ENCODE measurements at places on chromosomes 3 and 15.

DNA sequence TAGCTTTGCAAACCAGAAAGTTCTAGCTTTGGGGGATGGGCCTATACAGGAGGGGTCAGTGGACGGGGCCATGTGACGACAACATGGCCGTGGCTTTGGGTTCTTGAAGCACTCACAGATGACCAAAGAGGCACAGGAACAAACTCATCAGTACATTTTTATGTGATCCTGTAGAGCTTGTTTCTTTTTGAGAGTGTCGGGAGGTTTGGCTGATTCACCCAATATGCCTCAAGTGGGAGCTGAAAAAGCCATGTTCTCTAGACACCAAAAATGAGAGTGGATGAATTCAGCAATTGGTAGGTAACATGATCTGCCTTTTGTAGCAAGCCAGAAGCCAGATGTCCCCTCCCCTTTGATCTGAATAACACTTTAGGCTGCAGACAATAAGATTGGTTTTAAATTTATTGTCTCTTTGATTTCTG lies 30.1 kb downstream of the GREM1 start:
- no peak for DNase-seq

GRCh38 chr15:82549199-82549665 lies 9.0 kb upstream of the RPS17 start:
- no peak for DNase-seq

- DNase-seq, result no peak
Measured at GRCh38 chr15:72911626-72912025, 128.1 kb upstream of the ADPGK start.

GRCh38 chr15:97014001-97014400 lies 683.5 kb downstream of the NR2F2 start:
- no peak for DNase-seq

GRCh38 chr3:178546079-178546478 lies 9.8 kb downstream of the KCNMB2 start:
- no peak for DNase-seq

DNA sequence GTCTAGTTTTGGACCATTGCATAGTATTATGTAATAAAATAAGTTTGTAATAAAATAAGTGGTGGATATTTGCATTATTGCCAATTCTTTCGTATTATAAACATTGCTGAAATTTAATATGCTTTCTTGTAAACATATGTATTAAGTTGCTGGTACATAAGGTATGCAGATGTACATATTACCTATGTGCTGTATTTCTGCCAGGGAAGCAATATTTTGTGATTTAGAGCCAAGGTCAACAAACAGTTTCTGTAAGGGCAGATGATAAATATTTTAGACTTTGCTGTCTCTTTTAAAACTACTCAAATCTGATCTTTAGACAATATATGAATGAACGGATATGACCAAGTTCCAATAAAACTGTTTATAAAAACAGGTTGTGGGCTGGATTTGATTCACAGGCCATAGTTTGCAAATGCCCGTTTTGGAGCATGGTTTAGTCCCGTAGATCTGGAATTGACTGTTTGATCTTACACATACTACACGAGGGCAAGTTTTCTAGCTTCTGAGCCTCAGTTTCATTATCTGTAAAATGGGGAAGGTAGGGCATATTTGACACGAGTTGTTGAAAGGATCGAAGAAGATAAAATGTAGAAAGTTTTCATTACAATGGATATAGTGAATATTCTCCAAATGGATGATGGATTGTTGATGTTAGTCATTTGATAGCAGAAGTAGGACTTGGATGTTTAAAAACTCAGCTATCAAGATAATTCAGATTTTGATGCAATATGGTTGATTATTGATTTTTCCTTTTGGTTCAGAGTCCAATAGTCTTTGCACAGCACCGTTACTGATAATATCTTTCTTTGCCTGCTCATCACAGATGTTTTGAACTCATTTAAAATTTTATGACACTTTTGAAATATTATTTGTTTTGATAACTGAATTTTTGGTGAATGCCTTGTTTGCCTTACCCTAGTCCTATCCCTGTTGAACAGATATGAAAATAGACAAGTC lies 394.6 kb downstream of the FEZF2 start:
- DNase-seq, result no peak

- DNase-seq, result no peak
Measured at GRCh38 chr15:87761736-87762509, 494.6 kb downstream of the NTRK3 start.

DNA sequence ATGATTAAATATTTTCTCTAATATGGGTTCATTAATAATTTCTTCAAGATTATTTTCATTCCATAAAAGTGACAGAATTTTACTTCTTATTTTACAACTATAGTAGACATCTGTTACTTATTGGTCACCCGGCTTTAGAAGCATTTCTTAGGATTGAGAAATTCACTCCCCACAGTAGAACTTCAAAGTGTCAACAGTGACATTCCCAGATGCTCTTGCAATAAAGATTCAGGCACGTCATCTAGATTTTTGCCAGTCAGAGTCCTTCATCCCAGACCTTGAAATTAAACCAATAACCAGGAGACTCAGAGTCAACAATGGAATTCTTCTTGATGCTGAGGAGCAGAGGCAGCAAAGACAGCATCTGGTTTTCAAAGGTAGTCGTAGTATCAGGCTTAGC lies 190.8 kb downstream of the VGLL3 start:
- no peak for DNase-seq

DNA sequence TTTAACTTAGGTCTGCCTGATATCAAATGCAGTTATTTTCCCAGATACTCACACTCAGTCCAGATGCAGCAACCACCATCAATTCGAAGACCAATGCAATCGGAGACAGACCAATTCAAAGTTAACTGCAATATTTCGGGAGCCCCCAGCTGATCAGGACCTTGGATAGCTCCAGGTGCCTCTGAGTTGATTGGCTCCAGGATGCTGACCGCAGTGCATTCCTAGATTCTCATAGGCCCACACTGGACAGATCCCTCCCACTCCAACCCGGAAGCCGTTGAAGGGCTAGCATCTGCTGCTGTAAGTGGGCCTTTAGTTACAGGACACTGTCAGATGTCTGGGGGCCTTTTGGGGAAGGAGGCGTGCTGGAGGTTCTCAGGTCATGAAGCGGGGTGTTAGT lies 89.5 kb upstream of the ATP2B2 start:
- DNase-seq, result peak; percentile 9

DNA sequence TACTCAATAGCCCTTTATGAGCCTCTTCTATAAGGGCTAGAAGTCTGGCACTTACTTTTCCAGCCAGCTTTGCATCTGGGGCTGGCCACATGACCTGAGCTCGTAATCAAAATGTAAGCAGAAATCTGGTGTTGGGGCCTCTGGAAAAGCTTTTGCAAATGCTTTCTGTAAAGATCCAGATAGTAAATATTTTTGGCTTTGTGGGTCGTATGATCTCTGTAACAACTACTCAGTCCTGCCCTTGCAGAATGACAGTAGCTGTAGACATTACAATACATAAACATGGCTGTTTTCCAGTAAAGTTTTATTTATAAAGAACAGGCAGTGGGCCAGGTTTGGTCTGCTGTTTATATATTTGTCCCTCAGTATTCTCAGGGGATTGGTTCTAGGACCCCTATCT lies 46.2 kb upstream of the THRB start:
- no peak for DNase-seq

GRCh38 chr3:38549486-38549885 lies 53.3 kb downstream of the EXOG start:
- no peak for DNase-seq

GRCh38 chr3:126472277-126473006 lies 3.2 kb downstream of the ZXDC start:
- no peak for DNase-seq

DNA sequence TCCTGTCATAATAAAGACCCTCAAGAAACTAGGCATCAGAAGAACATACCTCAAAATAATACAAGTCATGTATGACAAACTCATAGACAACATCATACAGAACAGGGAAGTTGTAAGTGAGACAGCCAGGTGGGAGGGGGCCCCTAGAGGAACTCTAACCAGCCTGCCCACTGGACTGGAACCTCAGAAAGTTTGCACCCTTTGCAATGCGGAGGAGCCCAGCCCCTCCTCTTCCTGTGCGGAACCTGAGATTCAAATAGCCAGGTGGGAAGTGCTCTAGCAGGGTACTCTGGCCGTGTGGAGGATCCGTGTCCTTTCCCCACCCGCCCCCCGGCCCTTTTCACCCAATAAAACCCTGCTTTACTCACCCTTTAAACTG lies 387.0 kb upstream of the CBLB start:
- DNase-seq, result no peak

DNA sequence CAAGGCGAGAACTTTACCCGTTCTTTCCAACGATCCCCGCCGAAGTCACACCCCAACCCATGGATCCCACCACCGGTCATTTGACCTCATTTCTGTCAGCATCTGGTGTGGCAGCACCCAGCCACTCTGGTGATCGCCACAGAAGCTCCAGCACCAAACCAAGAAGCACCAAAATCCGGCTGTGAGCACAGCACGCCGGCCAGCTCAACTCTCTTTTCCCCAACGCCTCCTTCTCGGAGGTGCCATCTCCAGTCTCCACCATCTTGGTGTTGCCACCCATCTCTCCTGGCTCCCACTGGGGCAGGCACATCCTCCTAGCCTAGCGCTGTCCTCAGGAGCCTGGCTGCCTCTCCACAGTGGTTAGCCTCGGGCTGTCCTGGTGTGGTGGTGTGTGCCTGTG lies 6.5 kb downstream of the MUC4 start:
- no peak for DNase-seq

DNA sequence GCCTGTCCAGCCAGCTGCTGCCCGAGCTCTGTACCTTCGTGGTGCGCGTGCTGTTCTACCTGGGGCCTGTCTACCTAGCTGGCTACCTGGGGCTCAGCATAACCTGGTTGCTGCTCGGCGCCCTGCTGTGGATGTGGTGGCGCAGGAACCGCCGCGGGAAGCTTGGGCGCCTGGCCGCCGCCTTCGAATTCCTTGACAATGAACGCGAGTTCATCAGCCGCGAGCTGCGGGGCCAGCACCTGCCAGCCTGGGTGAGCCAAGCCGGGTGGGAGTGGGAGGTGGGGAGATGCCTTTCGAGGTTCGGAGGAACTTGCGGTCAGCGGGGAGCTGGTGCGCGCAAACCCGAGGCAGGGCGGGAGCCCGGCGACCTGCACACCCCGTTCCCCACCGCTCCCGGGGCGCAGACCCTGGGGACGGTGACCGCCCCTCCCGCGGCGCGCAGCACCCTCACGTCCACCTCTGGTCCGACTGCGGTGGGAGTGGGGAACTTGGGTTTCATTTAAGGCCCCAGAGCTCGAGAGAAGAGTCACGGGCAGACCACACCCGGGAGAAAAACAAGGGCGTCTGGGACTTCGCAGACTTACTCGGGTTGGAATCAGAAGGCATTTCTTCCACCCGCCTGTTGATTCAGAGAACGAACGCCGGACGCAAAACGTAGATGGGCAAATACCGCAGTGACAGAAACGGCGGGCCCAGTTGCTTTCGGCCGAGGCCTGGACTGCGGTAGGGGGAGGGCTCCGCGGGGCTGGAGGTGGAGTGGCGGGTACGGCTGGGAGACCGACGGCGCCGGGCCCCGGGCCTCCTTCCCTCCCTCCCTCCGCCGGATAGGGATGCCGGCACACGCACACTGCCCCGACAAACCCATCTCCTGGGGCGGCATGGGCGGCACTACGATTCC lies 708 bp downstream of the ESYT3 start:
- no peak for DNase-seq

- no peak for DNase-seq
Measured at GRCh38 chr3:33145221-33145900, 31.5 kb downstream of the CRTAP start.

GRCh38 chr3:74027121-74027520 lies 402.4 kb upstream of the PDZRN3 start:
- DNase-seq, result no peak

DNA sequence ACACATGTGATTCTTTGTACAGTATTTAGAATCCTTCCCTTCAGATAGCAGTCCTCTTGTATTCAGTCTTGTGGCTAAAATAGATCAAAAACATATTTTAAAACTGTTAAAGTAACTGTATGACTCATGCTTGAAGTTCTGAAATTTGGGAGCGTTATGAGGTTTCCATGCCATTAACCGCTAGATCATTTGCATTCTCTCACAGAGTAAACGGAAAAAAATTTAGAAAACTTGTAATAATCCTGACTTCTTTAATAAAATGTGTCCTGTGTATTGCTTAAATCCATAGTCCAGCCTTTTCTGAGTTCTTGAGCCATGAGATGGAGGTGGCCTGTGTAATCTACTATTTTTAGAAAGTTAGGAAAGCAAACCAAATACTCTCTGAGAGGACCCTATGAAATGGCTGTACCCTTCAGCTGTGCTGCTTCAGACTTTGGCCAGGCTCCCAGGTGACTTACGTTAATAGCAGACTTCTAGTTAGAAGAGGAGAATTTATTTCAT lies 33.8 kb downstream of the MBNL1 start:
- DNase-seq, result no peak

DNA sequence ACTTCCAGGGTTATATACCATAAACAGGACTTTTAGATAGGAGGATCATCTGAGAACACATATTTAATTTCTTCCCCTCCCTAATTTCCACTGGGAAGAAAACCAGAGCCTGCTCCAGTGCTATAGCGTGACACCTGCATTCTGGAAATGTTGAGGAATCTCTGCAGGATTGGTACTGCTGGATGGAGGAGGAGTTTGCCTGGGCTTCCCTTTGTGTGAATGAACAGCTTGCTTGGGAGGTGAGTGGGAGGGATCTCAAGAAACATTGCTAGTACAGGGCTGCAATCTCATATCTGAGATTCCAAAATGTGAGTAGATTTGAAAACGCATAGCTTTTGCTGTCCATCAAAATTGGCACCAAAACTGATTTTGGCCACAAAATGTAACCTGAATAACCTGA lies 295.9 kb upstream of the RGMA start:
- DNase-seq, result no peak

- DNase-seq, result no peak
Measured at GRCh38 chr15:93059442-93059841, 29.6 kb downstream of the RGMA start.

GRCh38 chr3:189947948-189948723 lies 172.6 kb downstream of the P3H2 start:
- DNase-seq, result no peak

- no peak for DNase-seq
Measured at GRCh38 chr3:58464866-58465265, 27.0 kb upstream of the KCTD6 start.

GRCh38 chr15:48596415-48596814 lies 49.1 kb downstream of the FBN1 start:
- DNase-seq, result no peak

GRCh38 chr15:68447976-68448755 lies 16.2 kb upstream of the ITGA11 start:
- DNase-seq, result no peak

DNA sequence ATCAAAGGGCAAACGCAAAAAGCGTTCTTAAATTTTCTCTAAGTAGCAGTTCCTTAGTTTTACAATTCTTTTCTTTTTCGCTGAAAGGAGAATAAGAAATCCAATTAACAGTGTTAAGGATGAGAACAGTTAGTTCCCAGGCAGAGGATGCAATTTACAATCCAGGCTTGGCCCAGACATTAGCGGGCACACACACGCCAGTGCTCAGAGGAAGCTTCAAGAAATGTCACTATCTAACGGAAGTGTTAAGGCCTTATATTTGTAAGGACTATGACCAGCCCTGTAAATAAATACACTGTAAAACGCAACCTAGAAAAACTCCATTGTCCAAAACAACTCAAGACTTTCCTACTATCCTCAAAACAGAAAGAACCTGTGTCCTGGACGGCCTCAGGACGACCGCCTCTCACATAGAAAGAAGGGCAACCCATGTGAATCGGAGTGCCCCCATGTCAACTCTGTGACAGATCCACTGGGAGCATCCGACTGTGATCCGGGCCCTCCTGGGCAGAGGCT lies 1.3 kb downstream of the ACAP2 start:
- DNase-seq, result no peak

GRCh38 chr15:50315814-50316630 lies 39.0 kb downstream of the GABPB1 start:
- no peak for DNase-seq

- DNase-seq, result no peak
Measured at GRCh38 chr3:43894176-43895049, 203.7 kb downstream of the ABHD5 start.

All from CD8-positive, alpha-beta memory T cell (primary cell).